Airway epithelial cell (primary cell): ENCODE measurements at places on chromosomes 7 and 10. TPM values are rescaled to one million over a fixed set of nuclear protein-coding genes. Genes with fewer than 3 reads are reported as not detected.

The C10orf71 gene
- total RNA-seq = not detected in 2 replicates

The CPVL gene
- total RNA-seq = 2.5 TPM in 1 of 2 replicates, not detected in the other

The SKAP2 gene
- total RNA-seq = 5.4 and 5.7 TPM in 2 replicates

The RBM17 gene
- 32.2 and 32.3 TPM in 2 replicates for total RNA-seq

The LEP gene
- total RNA-seq = 0.14 and 0.28 TPM in 2 replicates

The CPN1 gene
- not detected in 2 replicates for total RNA-seq

The TRPV5 gene
- total RNA-seq = not detected in 2 replicates

The COL28A1 gene
- under 0.01 and 0.05 TPM in 2 replicates for total RNA-seq

The RBP4 gene
- total RNA-seq = not detected in 2 replicates
